A549 (cell line): ENCODE measurements at places on chromosomes 11 and 22. TPM values are rescaled to one million over a fixed set of nuclear protein-coding genes. Genes with fewer than 3 reads are reported as not detected.

UBQLN3 gene
- polyA plus RNA-seq: not detected in 3 replicates

SEPTIN3 gene
- polyA plus RNA-seq: 0.84 to 1.3 TPM (median 1.1 TPM) in 3 replicates

CLNS1A gene
- polyA plus RNA-seq: 165 to 182 TPM (median 173 TPM) in 3 replicates

GP1BB gene
- 0.48 to 1.1 TPM (median 0.63 TPM) in 3 replicates for polyA plus RNA-seq

LGALS1 gene
- polyA plus RNA-seq: 1,477 to 1,633 TPM (median 1,616 TPM) in 3 replicates

AGBL2 gene
- polyA plus RNA-seq: 1.9 to 2.4 TPM (median 2.2 TPM) in 3 replicates

CTSF gene
- polyA plus RNA-seq: 23.0 to 32.1 TPM (median 29.8 TPM) in 3 replicates

PLAAT2 gene
- polyA plus RNA-seq: 0.14 to 0.42 TPM (median 0.26 TPM) in 3 replicates
